ENCODE measurements at places on chromosomes 2 and 18.

DNA sequence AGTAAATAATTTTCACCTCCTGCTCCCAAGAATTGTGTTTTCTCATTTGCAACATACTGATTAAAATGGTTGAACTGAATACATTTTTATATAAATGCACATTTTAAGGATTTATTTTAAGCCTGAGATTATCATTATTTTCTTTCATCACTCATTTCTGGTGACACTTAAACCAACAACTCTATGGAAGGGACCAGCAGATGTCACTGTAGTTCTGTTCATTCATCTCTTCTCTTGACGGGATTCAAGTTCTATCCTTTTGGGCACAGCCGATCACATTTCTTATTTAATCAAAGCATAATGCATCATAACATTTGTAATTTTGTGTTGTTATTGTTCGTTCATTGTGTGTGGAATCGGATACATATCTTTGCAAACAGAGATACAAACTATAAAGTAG, 417.9 kb downstream of the HRH4 start:
- DNase-seq: peak; percentile 7

DNA sequence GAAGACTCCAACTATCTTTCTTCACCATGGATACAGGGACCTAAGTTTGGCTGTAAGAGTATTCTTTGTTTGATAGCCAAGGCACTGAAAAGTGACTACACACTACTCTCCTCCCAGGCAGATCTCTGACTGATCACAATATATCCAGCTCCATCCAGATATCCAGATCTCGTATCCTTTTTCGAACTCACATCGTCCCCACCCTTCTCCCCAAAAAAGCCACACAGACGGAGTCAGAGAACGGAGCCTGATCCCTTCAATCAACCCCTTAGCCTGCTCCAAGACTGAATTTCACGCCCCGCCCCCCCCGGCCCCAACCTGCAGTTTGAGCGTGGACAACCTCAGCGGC, 533 bp downstream of the DHX57 start:
- no peak for DNase-seq

- DNase-seq: no peak
Measured at GRCh38 chr2:76075126-76075525, 364.4 kb upstream of the GCFC2 start.

- no peak for DNase-seq
Measured at GRCh38 chr2:46943881-46944798, 28.5 kb upstream of the MCFD2 start.

DNA sequence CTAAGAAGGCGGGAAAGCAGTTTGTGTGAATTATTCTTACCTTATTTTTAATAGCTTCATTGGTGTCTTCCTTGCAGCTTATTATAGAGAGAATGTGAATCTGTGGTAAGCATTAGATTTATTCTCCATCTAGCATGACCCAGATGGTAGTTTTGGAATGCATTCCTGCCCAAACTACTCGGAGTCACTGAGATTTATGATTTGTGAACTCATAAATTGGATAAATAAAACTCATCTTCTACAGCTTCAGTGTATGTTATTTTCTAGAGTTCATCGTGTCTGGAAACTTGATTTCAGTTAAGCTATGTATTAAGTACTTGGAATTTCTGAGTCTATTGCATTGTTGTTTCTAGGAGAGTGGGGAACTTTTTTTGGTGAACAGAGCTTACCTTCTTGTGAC, 170.5 kb downstream of the FAM210A start:
- no peak for DNase-seq

DNA sequence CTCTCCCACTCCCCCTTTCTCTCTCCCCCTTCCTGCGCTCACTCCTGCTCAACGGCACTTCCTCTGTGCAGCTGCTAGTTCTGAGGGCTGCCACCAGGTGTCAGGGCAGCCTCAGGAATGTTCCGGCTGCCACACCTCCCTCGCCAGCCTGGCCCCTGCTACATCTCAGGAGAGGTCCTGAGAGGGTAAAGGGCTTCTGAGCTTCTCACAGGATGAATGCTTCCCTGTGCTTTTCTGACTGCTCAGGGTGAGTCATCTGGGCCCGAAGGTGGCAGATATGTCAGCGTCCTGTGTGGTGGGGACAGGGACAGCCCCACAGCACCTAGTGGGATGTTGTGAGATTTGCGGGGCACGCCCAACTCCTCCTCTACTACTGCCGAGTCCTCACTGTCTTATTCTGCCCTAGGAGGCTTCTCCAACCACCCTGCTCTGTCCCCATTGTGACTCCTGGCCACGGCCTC, 49.0 kb downstream of the PLEKHB2 start:
- peak; percentile 12 for DNase-seq

DNA sequence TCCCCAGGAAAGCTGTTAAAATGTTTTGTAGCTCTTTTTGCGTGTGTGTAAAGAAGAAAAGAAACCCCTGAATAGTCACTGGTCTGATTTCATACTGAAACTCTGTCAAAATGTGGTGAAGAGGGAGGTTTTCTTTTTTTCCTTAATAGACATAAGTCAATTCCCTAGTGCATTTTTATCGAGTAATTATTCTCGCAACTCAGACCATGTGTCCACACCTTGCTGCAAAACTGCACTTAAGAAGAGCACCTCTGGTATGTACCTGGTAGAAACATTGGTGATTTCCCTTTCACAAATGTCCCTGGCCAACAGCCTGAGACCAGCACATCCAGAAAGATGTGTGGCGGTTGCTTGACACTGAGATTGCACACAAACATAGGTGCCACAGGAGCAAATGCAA, 159.9 kb downstream of the ZNF521 start:
- DNase-seq: no peak

DNA sequence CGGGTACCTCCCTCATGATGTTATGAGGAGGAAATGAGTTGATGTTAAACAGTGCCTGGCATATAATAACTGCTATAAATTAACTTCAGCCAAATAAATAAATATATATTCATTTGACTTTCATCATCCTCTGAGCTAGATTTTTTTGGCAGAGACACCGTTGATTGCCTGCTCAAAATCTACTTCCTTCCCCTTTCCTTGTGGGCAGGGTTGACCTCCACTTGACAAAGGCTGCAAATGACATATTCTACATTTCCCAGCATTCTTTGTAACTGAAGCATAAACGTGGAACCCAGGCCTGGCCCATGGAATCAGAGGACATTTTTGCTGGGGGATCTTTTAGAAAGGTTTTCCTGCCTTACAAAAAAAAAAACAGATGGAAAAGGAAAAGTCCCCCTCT, 177.8 kb downstream of the TXNL1 start:
- no peak for DNase-seq

DNA sequence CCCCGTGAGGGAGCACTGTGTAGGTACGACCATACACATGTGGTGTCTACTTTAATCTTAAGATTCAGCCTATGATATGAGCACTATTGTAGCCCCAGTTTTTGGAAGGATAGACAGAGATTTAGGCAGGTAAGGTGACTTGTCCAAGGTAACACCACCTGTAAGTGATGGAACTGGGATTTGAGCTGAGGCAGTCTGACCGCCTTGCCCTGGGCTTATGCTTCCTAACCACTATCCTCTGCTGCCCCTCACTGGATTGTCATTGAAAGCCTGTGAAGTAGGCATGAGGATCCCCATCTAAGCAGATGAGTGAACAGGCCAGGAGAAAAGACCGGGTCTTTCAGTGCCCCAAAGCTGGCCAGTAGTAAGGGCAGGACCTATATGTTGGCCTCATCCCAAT, 343.8 kb downstream of the CYRIA start:
- no peak for DNase-seq

GRCh38 chr2:40415391-40415790, 36.5 kb downstream of the SLC8A1 start:
- no peak for DNase-seq

DNA sequence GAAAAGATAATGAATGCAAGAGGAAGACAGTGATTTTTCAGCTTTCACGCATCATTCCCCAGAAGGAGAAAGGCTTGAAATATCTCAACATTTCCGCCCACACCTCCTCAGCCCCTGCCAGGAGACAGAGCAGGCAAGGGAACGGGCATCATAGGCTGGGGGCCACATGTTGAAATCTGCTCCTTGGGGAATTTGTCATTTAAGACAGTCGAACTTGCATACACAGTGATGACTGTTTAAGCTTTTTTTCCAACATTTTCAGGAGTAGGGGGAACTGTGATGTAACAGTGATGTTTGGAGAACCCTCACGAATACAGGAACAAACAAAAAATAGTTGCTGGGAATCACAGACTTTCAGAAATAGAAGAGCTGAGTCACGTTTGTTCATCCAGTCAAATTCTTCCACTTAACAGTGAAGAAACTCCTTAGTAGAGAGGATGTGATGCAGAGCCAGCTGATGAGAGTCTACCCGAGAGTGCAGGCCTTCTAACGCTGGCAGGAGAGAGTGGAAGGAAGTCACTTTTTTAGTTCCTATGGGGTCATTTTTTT, 266.8 kb downstream of the ALPK2 start:
- DNase-seq: no peak

- no peak for DNase-seq
Measured at GRCh38 chr2:24076849-24077534, 866 bp upstream of the SF3B6 start.

DNA sequence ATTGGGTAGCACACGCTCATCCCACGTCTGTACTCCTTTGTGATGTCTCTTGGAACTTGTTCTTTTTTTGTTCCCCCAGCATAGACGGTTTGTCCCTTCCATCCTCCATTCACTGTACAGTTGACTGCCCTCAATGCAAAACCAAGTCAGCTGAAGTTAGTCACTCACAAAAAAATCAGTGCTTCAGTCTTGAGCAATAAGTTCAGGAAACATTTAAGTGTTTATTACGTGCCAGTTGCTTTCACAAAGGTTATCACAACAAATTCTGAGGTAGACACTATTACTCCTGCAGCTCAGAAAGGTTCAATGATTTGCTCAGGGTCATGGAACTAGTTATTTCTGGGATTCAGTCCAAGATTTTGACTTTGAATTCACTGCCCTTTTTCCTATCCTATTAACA, 102.2 kb downstream of the PDE1A start:
- no peak for DNase-seq

DNA sequence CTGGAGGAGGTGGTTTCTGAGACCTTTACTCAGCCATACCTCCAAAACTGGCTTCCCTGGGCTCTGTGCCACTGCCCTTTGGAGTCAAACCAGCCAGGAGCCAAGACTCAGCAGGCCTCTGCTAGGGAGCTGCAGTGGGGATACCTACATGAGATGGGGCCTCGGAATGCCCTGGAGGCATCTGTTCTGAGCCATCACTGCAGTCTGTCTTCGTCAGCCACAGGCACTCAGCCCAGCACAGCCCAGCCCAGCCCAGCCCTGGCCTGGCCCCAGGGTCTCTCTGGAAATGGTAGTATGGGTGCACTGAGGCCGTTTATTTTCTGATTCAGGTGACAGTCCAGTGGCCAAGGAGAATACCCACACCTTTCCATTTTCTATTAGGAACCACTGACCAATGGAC, 209.8 kb downstream of the CELF4 start:
- DNase-seq: no peak

DNA sequence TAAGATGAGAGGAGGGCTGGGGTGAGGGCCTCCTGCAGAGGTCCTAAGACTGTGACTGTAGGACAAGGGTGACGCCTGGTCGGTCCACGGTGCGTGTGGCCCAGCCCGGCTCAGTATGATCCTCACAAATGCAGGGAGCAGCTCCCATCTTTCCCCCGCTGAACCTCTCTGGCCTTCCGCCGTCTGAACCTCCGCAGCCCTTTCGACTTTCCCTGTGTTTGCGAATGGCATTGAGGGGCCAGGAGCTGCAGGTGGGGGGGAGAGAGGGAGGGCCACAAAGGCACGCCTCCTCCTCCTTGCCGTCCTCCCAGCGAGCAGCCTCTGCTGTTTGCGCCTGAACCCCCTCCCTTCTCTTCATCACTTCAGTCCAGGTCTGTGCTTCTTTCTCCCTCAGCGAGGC, 68.6 kb upstream of the PXDN start:
- no peak for DNase-seq

- no peak for DNase-seq
Measured at GRCh38 chr18:10234912-10235660, 219.3 kb upstream of the APCDD1 start.

- DNase-seq: no peak
Measured at GRCh38 chr2:146844226-146844990, 1000.4 kb upstream of the ACVR2A start.

DNA sequence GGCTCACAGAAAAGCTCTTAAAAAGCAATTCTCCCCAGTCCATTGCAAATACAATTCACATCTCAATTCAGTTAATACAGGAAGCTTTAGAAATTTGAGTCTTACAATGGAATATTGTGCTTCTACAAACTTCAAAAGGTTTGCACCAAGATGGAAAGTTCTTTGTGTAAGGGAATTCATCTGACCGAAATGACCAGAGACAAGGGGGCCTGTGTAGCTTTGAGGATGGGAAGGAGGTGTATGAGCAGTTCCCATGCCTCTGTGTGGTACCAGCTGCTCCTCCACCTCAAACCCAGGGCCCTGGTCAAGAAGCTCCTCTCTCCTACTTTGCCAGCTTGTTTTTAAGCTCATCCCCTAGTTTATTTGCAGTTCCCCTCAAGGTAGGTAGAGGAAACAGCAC, 312.8 kb upstream of the PKDCC start:
- no peak for DNase-seq

GRCh38 chr2:152890736-152891135, 172.3 kb downstream of the ARL6IP6 start:
- DNase-seq: no peak

DNA sequence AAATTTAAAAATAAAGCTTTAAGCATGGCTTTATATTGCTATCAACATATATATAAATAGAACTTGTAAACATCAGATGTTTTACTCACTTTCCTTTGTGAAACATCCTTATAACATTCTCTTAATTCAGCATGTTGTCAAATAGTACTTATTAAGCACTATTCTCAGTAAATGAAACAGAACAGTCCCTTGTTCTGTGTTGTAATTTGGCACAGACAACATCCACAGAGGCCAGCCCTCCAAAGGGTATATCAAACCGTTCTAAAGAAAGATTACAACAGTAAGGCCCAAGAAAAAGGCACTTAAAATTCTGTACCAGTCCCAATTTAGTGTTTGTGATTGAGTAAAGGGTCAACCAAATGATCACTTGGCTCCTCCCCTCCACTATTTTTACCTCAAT, 46.0 kb downstream of the GAREM1 start:
- no peak for DNase-seq

- no peak for DNase-seq
Measured at GRCh38 chr2:59004621-59005020, 763.5 kb upstream of the FANCL start.

DNA sequence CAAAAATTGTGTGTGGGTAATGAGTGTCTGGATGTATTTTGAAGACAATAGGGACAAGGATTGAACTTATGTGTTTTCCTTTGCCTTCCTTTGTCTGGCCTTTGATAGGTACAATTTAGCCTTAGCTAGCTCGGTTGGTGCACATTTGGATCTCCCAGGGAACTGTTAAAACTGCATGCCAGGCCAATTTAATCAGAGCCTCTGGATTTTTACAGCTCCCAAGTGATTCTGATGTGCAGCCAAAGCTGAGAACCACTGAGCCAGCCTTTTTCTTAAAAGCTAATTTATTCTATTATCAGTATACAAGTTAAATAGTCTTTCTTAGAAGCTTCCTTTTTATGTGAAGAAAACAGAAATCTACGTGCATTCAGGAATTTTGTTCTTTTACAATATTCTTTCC, 25.0 kb downstream of the PLEK start:
- DNase-seq: no peak

DNA sequence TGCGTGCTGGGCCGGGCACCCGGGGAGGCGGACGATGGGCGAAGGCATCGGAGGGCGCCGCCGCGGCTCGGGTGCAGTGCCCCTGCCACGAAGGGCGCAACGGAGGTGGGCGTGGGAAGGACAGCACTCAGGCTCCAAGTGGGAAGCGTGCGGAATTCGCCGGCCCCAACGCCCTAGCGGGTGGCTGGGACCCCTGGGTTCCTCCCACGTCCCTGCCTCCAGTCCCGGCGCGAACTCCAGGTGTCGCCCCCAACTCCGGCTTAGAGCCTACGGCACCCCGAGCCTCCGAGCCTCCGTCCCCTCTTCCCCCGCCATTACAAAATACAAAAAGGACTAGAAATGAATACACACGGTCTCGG, 1.3 kb downstream of the CYP27C1 start:
- no peak for DNase-seq
